Activated CD4-positive, CD25-positive, alpha-beta regulatory T cell treated with anti-CD3 and anti-CD28 coated beads, Interleukin-2, amount 50 U/mL, for 24 hours (primary cell): ENCODE measurements at places on chromosomes 11 and 22.

GRCh38 chr11:100550912-100551632 is 136.0 kb upstream of the ARHGAP42 start:
- ATAC-seq = no peak

DNA sequence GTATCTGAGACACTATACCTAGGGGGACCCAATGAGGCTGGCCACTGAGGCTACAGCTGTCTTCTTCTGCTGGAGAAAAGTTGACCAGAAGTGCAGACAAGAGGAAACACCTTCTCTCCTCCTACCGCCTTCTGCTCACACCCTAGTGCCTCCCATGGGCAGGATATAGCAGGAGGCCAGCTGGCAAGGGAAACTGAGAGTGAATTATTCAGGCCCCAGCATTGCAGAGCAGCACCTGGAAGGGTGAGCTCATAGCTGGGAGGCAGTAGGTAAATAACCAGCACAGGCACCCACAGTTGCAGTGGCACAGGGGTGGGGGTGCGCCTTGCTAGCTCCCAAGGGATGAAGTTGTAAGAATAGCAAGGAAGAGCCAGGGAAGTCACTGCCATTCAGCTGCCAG is 267.4 kb upstream of the NCAM1 start:
- ATAC-seq = no peak

GRCh38 chr11:6563667-6564066 is 39.7 kb downstream of the RRP8 start:
- ATAC-seq = no peak

- no peak for ATAC-seq
These were observed 13.5 kb downstream of the ADORA2A start for GRCh38 chr22:24440718-24441405.

DNA sequence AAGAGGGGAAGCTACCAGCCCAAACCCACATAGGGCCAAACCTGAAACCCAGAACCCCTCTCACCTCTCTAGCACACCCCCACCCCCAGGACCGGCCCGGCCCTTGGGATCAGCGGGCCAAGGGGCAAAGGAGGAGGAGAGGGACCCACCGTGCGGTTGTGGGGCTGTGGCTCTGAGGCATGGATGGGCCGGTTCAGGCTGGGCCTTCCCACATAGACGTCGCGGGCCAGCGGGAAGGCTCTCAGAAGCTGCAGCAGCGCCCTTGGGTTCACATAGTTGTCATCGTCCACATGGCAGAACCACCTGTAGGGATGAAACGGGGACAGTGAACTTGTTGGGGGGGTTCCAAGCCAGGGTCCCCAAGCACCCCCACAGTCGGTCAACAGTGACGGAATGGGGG is 7.0 kb downstream of the MFNG start:
- no peak for ATAC-seq

DNA sequence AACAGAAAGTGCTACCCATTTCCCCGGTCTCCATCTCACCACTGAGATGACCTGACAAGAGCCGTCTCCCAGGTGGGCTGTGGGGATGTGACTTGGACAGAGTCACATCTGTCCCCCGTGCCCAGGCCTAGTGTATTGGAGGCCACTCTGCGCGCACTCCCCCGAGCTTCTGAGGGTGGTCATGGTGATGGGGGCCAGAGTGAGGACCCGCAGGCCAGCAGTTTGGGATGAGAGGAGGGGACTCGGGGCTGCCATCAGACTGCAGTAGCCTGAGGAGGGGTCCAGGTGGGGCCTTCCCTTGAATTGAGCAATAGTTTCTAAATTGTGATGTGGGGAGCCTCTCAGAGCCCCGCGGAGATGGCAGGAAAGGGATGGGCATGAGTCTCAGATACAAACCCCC is 852.6 kb downstream of the TBC1D22A start:
- ATAC-seq = no peak

DNA sequence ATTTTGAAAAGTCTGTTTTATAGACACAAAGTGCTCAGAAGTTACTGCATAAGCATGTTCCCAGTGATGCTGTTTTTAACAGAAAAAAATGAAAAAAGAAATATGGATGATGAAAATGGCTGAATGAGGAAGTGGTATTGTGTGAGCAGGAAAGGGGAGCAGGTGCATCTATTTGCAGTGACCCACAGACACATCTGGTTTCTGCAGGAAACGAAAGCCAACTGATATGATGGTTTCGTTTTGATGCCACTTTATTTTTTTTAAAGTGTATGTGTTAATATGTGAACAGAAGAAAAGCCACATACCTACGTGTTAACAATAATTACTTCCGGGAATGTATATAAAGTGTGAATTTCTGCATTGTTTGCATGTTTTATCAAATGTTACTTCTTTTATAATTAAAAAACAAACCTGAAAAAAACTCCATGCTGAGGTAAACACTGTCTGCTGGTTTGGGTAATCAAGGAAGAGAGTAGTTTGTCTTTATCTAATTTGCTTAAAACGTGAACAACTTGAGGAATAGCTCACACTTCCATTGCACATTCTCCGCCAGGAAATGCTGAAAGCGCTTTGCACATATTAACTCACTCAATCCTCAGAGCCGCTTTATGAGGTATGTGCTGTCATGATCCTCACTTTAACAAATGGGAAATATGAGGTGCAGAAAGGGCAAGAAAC is 1335.9 kb downstream of the TBC1D22A start:
- peak; percentile 87 for ATAC-seq

DNA sequence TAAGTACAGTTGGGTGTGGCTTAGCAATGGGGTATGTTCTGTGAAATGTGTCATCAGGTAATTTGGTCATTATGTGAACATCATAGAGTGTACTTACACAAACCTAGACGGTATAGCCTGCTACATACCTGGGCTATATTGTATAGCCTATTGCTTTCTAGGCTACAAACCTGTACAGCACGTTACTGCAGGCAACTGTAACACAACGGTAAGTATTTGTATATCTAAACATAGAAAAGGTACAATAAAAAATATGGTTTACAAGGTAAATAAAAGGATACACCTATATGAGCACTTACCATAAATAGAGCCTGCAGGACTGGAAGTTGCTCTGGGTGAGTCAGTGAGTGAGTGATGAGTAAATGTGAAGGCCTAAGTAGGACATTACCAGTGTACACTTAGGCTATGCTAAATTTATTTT is 73.1 kb upstream of the GDPD4 start:
- no peak for ATAC-seq

- ATAC-seq = no peak
These were observed 24.1 kb downstream of the KCNE3 start for GRCh38 chr11:74443071-74443864.

- ATAC-seq = no peak
These were observed 453.4 kb downstream of the NTM start for GRCh38 chr11:131823772-131824171.

DNA sequence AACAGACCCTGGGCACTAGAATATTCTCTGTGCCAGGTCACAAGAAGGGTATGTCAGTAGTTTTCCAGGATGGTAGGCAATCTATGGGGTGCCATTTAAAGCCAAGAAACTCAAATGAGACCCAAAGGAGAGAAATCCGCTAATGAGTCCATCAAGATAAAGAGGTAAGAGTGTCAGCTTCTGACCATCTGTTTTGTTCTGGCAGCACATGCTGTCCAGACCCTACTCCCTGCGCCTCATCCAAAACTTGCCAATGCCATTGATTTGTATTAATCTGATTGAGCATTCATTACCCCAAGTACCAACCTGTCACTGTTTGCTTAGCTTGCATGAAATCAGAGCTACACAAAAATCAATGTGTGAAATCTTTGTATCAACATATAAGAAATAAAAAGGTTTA is 229.0 kb downstream of the BLID start:
- no peak for ATAC-seq

DNA sequence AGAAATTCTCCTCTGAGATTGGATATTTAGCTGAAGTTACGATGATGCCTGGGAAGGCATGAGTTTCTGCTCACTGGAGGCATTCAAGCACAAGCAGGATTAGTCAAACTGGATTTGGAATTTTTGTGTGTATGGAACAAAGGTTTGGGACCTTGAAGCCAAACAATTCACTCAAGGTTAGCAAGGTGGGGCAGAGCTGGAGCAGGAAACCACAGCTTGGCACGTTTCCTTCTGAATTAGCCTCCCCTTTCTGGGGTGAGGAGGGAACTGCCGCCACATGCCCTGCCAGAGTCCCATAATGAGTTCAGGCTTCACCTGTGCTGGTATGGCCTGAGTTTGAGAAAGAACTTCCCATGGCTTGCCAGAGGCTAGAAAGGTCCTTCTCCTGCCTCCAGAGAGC is 50.9 kb upstream of the RRAS2 start:
- no peak for ATAC-seq

- ATAC-seq = no peak
These were observed 37.0 kb upstream of the HMOX1 start for GRCh38 chr22:35343664-35344550.

DNA sequence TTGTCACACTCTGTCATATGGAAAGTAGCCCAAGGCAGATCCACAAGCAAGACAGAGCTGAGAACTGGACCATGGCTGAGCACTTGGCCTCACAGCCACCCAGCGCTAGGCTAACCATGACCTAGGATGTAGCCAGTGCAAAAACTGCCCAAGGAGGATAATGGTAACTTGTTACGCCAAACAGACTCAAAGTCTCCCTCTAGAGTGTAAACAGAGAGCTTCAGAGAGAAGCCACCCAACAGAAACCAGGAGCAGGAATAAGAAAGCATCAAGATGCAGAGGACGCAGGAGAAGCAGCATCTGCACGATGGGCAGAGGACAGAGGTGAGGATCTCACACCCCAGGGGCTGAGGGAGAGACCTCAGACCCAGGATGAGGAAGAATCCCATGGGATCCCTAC is 97.9 kb downstream of the RCN1 start:
- no peak for ATAC-seq

DNA sequence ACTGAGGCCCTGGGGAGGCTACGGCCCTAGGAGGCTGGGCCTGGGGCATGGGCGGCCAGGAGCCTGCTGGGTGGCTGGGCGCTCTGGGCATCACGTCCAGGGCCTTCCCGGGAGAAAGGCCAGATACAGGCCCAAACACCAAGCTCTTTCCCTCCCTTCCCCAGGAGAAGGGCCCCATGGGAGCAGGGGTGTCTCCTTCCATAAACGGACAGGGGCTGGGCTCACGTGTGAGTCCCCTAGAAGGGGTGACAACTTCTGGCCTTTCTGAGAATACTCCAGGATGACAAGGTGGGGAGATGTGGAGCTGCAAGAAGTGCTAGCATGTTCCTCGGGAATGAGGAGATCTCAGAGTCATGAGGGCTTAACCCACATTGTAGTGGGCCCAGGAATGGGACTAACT is 19.5 kb upstream of the SYT8 start:
- ATAC-seq = no peak

DNA sequence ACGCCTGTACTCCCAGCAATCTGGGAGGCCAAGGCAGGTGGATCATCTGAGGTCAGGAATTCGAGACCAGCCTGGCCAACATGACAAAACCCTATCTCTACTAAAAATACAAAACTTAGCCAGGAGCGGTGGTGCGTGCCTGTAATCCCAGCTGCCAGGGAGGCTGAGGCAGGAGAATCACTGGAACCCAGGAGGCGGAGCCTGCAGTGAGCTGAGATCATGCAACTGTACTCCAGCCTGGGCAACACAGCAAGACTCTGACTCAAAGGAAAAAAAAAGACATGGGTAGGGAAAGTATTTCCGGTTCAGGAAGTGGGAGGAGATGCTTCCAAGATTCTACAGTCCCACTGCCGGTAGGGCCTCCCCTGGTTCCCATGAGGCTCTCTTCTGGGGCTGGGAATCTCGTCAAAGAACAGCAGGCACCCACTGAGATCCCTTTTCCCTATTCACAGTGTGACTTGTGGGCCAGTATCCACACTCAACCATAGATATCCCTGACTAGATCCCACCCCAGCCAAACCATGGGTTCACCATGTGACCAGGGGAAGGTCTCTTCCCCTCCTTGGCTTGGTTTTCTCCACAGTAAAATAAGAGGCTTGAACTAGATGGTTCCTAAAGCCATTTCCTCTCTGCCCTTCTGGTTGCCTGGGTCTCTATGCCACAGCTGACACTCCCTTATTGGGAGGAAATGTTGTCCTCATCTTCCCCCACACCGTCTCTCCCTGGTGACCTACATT is 443.3 kb downstream of the BUD13 start:
- ATAC-seq = no peak

DNA sequence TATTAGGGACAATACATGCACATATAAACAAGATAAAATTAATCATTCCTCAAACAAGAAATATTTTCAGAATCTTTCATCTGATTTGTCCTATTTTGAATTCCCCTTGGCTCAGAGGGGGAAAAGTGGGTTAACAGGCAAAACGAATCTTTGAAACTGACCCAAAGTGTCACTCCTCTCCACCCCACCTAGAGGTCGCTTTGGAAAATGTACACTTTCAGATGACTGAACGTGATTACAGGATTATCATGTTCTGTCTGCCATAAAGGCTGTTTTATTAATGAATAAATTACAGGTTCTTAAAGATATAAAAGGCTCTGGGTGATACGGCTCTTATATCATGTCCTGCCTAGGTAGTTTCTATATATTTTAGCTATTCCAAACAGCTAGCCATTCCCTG is 1735.0 kb downstream of the LRRC4C start:
- ATAC-seq = no peak

GRCh38 chr22:22474733-22475132 is 33.8 kb downstream of the ZNF280B start:
- no peak for ATAC-seq

GRCh38 chr22:47055921-47056320 is 293.5 kb downstream of the TBC1D22A start:
- ATAC-seq = no peak

GRCh38 chr11:7353100-7353499 is 101.4 kb downstream of the SYT9 start:
- ATAC-seq = no peak

DNA sequence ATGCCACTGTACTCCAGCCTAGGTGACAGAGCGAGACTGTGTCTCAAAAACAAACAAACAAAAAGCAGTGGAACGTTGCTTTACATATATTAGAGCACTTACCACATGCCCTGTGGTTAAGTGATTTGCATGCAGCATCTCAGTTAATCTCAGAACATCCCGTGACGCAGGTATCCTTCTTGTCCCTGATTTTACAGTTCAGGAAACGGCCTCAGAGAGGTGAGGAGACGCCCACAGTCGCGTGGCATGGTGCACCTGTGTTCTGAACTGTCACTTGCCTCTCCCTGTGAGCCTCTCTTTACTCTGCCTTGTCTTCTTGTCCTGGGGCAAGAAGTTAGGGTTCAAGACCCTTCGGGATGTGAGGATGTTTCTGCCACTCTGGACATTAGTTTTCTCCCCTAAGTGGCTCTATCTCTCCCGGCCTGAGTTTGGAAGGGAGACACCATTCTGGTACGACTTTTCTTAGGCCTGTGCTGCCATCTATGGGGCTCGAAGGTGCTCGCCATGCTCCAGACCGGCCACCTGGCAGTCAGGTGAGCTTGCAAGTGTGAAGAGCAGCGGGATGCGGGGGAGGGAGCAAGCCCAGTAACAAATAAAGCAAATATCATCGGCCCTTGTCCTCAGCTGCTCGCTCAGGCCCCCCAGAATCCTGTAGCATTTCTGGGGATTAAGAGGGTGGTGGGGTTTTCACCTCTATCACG is 25.6 kb downstream of the YWHAH start:
- peak; percentile 77 for ATAC-seq

GRCh38 chr22:36520423-36520822 is 8.5 kb downstream of the EIF3D start:
- no peak for ATAC-seq
